GM12878 (cell line): ENCODE measurements at places on chromosomes 2 and 18. TPM values are rescaled to one million over a fixed set of nuclear protein-coding genes. Genes with fewer than 3 reads are reported as not detected.

Gene AKAIN1
- polyA plus RNA-seq = not detected in 2 replicates

Gene SIX3
- 0.07 TPM in 1 of 2 replicates, not detected in the other for polyA plus RNA-seq

Gene NOP58
- 259 and 264 TPM in 2 replicates for polyA plus RNA-seq

DNA sequence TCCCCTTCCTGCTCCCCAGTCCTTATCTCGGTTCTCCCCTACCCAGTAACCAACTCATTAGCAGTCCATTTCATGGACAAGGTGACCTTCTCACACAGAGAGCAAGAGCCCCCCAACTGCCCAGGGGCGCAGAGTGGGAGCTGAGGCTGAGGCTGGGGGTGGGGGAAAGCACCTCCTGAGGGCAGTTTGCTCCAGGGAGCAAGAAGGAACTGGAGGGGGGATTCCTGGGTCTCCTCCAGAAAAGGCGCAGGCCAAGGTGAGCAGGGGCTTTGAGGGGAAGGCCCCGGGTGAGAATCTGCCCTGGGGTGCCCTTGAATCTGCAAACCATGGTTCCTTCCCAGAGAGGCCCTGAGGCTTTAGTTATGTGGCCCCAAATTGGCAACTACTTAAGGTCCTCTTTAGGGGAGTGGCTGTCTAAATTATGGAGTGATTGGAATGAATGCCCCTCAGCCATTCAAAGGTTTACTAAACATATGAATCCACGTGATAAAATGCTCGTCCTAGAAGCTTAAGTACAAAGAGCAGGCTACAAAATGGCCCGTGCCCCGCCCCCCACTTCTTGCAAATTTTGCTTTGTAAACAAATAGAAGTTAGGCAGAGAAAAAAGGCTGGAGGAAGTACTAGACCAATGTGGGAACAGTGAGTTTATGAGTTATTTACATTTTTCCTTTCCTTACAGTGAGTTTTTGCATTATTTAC, 123.5 kb upstream of the HS6ST1 start:
- no peak for DNase-seq
- no peaks in the 10 kb centered on the region for H3K36me3 ChIP-seq
- H3K27ac ChIP-seq = no peak overlapping the region
- H3K4me1 ChIP-seq = no peaks in the 10 kb centered on the region
- H3K4me3 ChIP-seq = no peak overlapping the region

DNA sequence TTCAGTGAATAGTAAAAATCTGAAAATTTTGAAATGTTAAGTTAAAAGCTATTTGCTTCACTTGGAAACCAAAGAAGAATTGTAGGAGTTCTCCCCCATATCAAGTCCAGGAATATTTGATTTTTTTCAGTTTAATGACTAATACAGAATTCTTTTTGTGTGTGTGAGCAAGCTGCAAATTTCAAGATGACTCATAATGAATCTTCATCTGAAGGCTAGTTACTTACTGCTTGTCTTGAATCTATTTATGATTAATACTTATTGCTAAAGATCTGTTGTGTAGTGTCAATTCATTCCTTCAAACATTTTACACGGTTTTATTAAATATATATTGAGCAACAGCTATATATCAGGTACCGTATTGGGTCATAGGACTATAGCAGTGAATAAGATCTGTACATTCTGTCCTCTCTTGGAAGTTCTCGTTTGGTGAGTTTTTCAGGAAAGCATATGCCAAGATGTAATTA, 47.8 kb upstream of the CAVIN2 start:
- no peak overlapping the region for H3K4me3 ChIP-seq
- H3K4me1 ChIP-seq = no peaks in the 10 kb centered on the region
- H3K27me3 ChIP-seq = no peaks in the 10 kb centered on the region
- no peaks in the 10 kb centered on the region for H3K36me3 ChIP-seq

DNA sequence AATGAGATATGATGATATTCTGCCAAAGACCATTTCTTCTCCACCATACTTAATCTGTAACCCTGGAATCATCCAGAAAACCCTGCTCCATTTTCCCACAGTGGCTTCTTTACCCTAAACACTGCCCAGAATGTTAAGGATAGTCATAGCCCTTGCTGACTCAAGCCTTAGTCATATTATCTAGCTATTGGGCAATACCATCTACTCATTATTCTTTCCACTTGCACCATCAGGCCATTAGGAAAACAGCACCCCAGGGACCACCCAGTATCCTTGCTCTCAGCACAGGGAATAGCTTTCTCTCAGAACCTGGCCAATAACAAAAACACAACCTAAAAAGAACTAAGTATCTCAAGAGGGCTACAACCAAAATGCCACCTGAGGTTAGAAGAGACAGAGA, 445.7 kb upstream of the SLC14A2 start:
- H3K27me3 ChIP-seq = no peaks in the 10 kb centered on the region
- no peak for DNase-seq
- H3K4me1 ChIP-seq = 0 out of 2 replicates have a peak, but pooled peaks cover 4% of the 10 kb centered on the region
- H3K36me3 ChIP-seq = no peaks in the 10 kb centered on the region
- no peak overlapping the region for H3K4me3 ChIP-seq

- no peak overlapping the region for H3K4me3 ChIP-seq
- H3K36me3 ChIP-seq = no peaks in the 10 kb centered on the region
- no peak for DNase-seq
- no peak overlapping the region for H3K27ac ChIP-seq
- no peaks in the 10 kb centered on the region for H3K27me3 ChIP-seq
Measured at GRCh38 chr2:207635468-207636200, 10.4 kb upstream of the METTL21A start.

DNA sequence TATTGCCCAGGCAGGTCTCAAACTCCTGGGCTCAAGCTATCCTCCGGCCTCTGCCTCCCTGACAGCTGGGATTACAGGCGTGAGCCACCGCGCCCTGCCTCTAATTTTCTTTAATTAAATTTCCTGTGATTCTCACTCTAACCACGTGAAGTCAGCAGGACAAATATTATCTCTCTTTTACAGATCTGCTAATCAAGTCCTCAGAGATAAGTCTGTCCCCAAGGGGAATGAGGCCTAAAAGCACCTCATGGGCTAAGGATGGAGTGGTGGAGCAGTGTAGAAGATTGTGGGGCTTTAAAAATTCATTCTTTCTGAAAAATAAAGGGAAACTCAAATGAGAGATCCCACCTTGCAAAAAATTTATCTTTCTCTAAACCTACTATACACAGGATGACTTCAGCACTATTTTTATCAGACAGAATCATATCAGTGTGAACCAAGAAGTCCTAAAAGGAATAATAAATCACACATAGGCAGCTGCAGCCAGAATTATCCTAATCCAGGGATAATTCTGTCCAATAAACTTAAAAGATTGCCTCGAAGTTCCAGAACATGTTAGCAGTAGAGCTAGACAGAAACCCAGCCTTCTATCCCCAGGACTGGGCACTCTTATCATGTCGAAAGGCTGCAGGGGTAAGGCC, 38.3 kb upstream of the BMPR2 start:
- H3K27me3 ChIP-seq = no peaks in the 10 kb centered on the region
- no peaks in the 10 kb centered on the region for H3K36me3 ChIP-seq
- H3K4me3 ChIP-seq = no peak overlapping the region
- H3K4me1 ChIP-seq = no peaks in the 10 kb centered on the region

DNA sequence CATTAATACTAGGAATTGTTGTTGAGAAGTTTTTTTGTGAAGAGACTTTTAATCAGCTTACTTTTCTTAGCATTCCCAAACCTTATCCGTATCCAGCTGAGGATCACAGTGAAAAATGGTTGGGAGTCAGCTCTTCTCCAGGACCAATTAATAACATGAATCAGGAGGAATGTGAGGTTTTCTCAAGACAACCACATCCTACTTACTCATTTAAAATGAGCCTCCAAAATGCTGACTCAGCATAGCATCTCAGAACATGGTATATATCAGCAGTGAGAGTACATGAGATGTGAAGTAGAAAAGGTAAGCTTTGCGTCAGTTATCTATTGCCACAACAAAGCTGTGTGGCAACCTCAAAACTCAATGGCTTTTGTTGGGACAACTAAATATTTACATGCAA, 140.3 kb downstream of the NRP2 start:
- no peak overlapping the region for H3K27ac ChIP-seq
- no peak overlapping the region for H3K4me3 ChIP-seq
- no peaks in the 10 kb centered on the region for H3K36me3 ChIP-seq
- no peak for DNase-seq
- no peaks in the 10 kb centered on the region for H3K27me3 ChIP-seq
- no peaks in the 10 kb centered on the region for H3K4me1 ChIP-seq

DNA sequence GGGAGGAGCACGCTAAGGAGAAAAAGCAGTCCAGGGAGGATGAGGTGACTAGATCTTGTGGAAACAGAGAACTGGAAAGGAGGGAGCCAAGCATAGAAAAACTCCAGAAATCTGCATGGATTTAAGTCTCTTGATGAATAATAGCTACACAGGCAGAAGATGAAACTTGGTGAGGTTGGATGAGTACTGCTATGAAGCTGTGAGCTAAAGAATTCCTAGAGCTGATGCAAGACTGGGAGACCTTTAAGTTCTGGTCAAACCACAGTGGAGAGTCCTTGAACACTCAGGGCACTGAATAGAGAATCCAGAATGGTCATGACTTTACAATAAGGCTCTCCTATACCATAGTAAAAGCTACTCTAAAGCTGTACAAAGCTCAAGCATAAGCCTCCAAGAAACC, 18.4 kb upstream of the PIEZO2 start:
- H3K36me3 ChIP-seq = no peaks in the 10 kb centered on the region
- H3K27ac ChIP-seq = no peak overlapping the region
- no peaks in the 10 kb centered on the region; the same call in 1 of the 2 replicates for H3K27me3 ChIP-seq
- no peak for DNase-seq
